ENCODE measurements at places on chromosomes 3 and 15.

DNA sequence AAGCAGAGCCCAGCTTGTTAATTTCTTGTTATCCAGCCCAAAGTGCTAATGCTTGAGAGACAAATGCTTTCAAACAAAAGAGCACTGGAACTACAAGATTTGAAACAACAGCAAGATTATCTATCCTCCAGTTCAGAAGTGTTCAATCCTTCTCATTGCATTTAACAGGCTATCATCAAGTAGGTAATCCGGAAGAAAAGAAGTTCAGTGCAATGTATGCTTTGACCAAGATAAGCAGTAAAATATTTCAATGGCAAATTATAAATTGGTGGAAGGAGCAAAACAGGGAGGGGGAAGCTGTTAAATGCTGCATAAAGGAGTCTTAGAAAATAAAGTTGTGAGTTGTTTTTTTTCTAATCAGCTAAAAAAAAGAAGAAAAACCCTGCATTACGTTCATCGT is 8.8 kb downstream of the LRIG1 start:
- DNase-seq, result no peak

- DNase-seq, result no peak
Observed at GRCh38 chr3:194481525-194482195, 5.1 kb downstream of the ATP13A3 start.

- no peak for DNase-seq
Observed at GRCh38 chr3:192422321-192422996, 304.9 kb downstream of the FGF12 start.

GRCh38 chr15:88106074-88106473 is 150.5 kb downstream of the NTRK3 start:
- no peak for DNase-seq

DNA sequence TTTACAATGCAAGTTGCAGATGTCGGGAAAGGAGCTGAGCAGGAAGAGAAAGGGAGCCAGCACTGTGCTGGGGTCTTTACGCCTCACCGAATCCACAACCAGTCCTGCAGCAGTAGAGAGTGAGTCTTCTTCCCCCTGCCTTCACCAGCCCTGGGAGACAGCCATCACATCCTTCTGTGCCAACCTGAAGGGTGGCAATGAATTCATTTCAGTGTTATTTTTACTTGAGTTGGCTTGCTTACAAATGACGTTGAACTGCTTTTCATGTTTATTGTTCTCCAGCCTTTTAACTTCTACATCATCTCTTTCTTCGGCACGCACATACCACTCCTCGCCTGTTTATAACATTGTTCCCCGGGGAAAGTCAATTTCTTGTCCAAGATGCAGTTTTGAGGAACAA is 77.1 kb downstream of the TRIM42 start:
- no peak for DNase-seq

- DNase-seq, result no peak
Observed at GRCh38 chr3:167330993-167331785, 48.9 kb downstream of the ZBBX start.

DNA sequence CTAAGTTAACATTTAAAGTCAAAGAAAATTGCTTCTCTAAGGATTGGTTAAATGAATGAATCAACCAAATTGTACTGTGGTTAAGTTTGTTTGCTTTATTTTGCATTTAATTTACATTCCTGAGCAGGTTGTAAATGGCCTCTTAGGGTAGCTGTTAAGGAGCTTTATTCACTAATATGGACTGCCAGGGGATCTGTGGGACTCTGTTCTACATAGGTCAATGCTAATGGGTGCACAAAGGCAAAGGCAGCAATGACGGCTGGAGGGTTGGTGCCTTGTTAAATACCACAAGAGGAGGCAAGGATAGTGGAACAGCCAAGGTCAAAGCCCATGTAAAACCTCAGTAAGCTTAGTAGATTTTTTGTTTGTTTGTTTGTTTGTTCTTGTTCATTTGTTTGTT is 89.3 kb upstream of the P2RY1 start:
- no peak for DNase-seq

- no peak for DNase-seq
Observed at GRCh38 chr3:54476891-54477290, 354.5 kb downstream of the CACNA2D3 start.

Data from HFF-Myc (cell line).